Neural crest cell (in vitro differentiated cells): ENCODE measurements at places on chromosomes 7 and 10. TPM values are rescaled to one million over a fixed set of nuclear protein-coding genes. Genes with fewer than 3 reads are reported as not detected.

The TFEC gene
- total RNA-seq = not detected in 2 replicates

GRCh38 chr7:81645435-81645834, 124.4 kb downstream of the HGF start:
- peaks cover 4% of the 10 kb centered on the region for H3K36me3 ChIP-seq
- no peaks in the 10 kb centered on the region for H3K4me1 ChIP-seq
- no peak overlapping the region for H3K27ac ChIP-seq
- H3K27me3 ChIP-seq = no peaks in the 10 kb centered on the region
- no peak for DNase-seq
- H3K4me3 ChIP-seq = no peak overlapping the region

DNA sequence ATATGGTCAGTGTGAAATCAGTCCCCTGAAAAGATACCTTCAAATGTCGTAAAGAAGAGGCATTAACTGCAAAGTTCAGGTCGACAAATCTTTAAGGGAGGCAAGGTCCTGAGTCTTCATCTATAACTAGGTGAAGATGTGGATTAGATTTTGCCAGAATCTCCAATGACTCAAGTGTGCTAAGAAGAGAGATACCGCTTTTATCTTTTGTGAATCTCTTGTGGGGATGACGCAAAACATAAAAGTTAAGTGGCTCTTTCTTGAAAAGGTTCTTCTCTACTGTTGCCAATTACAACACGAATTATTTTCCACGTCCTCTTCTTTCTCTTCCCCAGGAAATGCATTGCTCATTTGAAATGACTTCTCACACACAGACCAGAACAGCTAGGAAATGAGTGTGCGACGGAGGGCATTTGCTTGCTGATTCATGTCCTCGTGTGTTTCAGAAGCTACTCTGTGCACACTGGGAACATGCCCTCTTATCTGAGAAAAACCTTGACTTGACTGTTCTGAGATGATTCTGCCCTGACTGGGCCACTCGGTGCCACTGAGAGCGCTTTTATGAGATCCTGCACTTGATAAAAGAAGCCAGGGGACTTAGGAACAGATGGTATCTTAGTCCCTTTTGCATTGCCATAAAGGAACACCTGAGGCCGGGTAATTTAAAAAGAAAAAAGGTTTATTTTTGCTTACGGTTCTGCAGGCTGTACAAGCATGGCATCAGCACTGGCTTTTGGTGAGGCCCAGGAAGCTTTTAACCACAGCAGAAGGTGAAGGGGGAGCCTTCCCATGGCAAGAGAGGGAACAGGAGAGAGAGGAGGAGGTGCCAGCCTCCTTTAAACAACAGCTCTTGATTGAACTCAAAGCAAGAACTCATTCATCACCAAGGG, 169.5 kb upstream of the PFKP start:
- DNase-seq = no peak
- no peaks in the 10 kb centered on the region for H3K36me3 ChIP-seq
- H3K4me3 ChIP-seq = no peak overlapping the region
- H3K27me3 ChIP-seq = peaks cover 2% of the 10 kb centered on the region

GRCh38 chr7:94442639-94443038, 47.9 kb downstream of the COL1A2 start:
- no peaks in the 10 kb centered on the region for H3K27me3 ChIP-seq
- no peak overlapping the region for H3K27ac ChIP-seq
- no peaks in the 10 kb centered on the region for H3K36me3 ChIP-seq
- no peak overlapping the region for H3K4me3 ChIP-seq

The CALML5 gene
- total RNA-seq = not detected in 2 replicates

- H3K4me1 ChIP-seq = peaks cover 22% of the 10 kb centered on the region
- no peak for DNase-seq
- H3K36me3 ChIP-seq = no peaks in the 10 kb centered on the region
- H3K27ac ChIP-seq = no peak overlapping the region
- H3K4me3 ChIP-seq = no peak overlapping the region
- H3K27me3 ChIP-seq = no peaks in the 10 kb centered on the region
Measured at GRCh38 chr7:7427363-7427762, 108.3 kb downstream of the COL28A1 start.
